ENCODE measurements at places on chromosomes 3 and 15. TPM values are rescaled to one million over a fixed set of nuclear protein-coding genes. Genes with fewer than 3 reads are reported as not detected.

GRCh38 chr3:18234717-18235335 lies 190.3 kb downstream of the SATB1 start:
- no peaks in the 10 kb centered on the region for H3K4me1 ChIP-seq
- H3K27ac ChIP-seq, result no peak overlapping the region

GRCh38 chr3:107970993-107971580 lies 119.7 kb downstream of the CD47 start:
- no peak overlapping the region for H3K27ac ChIP-seq
- H3K4me1 ChIP-seq, result peaks cover 12% of the 10 kb centered on the region
- H3K4me3 ChIP-seq, result no peak overlapping the region

- no peaks in the 10 kb centered on the region for H3K27me3 ChIP-seq
- H3K27ac ChIP-seq, result no peak overlapping the region
- H3K36me3 ChIP-seq, result no peaks in the 10 kb centered on the region
- no peak for DNase-seq
These were observed 304.4 kb upstream of the TGFBR2 start for GRCh38 chr3:30302027-30302426.

GRCh38 chr3:168598250-168598649 lies 502.5 kb upstream of the GOLIM4 start:
- no peaks in the 10 kb centered on the region for H3K4me1 ChIP-seq
- no peaks in the 10 kb centered on the region for H3K36me3 ChIP-seq
- H3K27me3 ChIP-seq, result no peaks in the 10 kb centered on the region
- H3K4me3 ChIP-seq, result no peak overlapping the region
- no peak for DNase-seq

DNA sequence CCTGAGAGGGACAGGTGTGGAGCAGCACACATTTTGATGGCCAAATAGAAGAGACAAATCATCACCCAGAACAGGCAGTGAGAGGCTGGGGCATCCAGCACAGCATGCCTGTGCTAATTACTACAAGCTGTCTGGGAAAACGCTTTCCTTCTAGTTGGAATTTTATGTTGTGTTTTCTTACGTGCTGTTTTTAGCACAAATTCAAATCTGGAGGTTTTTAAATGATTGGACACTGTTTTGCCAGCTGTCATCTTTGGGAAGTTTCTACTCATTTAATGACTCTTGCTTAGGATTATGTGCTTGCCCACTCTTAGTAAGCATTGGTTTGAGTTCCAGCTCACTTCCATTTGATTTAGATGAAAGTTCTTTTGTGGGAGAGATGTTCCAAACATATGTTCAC lies 43.5 kb downstream of the EAF1 start:
- no peaks in the 10 kb centered on the region for H3K36me3 ChIP-seq
- DNase-seq, result no peak
- no peak overlapping the region for H3K27ac ChIP-seq
- H3K4me1 ChIP-seq, result peaks cover 28% of the 10 kb centered on the region
- no peaks in the 10 kb centered on the region for H3K27me3 ChIP-seq

GRCh38 chr3:178063461-178063860 lies 472.8 kb upstream of the KCNMB2 start:
- DNase-seq, result no peak
- H3K36me3 ChIP-seq, result no peaks in the 10 kb centered on the region
- no peak overlapping the region for H3K27ac ChIP-seq
- H3K4me3 ChIP-seq, result no peak overlapping the region

LMAN1L gene
- 0.44 TPM for total RNA-seq

KIF7 gene
- total RNA-seq, result 0.07 TPM

NPAP1 gene
- not detected for total RNA-seq

SAMMSON gene
- total RNA-seq, result not detected

CHRFAM7A gene
- total RNA-seq, result 1.1 TPM

Measured in T-cell (primary cell).